Substantia nigra (tissue), 51 donors: ENCODE measurements at places on chromosomes 4 and X.

DNA sequence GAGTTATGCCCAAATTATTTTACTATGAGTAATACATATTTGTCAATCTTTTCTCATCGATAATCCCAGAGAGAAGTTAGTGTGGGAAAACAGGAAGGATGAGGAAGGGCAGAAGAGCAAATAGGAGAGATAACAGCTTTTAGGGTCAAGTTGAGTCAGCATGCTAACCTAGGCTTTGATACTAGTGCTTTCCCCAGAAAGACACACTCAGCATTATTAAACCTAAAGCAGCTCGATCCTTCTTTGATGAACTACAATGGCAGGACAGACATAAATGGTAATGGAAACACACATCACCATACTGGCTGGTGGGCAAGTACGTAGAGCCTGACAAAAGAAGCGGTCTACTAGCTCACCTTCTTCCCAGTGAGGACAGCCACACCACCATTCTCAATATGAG, 20.5 kb downstream of the AIFM1 start:
- DNase-seq, result no peak

DNA sequence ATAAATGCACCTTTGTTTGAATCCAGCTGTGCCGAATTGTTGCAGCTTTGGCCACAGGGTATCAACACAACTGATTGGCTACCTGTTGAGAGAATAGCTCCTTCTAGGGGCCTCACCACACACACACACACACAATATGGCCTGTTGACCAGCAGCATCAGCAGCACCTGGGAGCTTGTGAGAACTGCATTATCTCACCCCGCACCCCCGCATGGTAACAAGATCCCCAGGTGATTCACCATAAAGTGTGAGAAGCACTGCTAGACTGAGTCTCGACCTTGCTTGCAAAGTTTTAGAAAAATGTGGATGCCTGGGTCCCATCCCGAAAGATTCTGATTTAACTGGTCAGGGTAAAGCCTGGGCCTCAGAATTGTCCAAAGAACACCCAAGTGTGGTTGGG, 176.9 kb upstream of the PRPS2 start:
- no peak for DNase-seq

- no peak for DNase-seq
These were observed 38.1 kb downstream of the PROM1 start for GRCh38 chr4:16045687-16046086.

- DNase-seq, result no peak
These were observed 111.0 kb downstream of the DDIT4L start for GRCh38 chr4:100079264-100079663.

- peak; percentile 27 for DNase-seq
These were observed 1.0 kb downstream of the ZDHHC9 start for GRCh38 chrX:129842510-129843208.

GRCh38 chr4:85459736-85460135, 15.2 kb upstream of the ARHGAP24 start:
- DNase-seq, result no peak

DNA sequence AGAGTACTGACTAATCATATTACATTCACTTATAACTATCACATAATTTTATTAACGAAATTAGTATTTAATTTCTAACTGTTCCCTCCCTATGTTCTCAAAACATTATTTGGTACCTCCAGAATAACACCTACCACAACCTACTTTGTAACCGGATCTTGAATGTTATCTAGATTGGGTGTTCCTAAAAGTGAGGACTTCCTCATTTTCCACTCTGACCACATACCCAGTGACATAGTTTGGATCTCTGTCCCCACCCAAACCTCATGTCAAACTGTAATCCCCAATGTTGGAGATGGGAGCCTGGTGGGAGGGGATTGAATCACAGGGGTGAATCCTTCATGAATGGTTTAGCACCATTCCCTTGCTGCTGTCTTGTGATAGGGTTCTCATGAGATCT, 21.8 kb downstream of the NR3C2 start:
- no peak for DNase-seq

- DNase-seq, result no peak
These were observed 66.6 kb downstream of the METTL14 start for GRCh38 chr4:118751629-118752323.

DNA sequence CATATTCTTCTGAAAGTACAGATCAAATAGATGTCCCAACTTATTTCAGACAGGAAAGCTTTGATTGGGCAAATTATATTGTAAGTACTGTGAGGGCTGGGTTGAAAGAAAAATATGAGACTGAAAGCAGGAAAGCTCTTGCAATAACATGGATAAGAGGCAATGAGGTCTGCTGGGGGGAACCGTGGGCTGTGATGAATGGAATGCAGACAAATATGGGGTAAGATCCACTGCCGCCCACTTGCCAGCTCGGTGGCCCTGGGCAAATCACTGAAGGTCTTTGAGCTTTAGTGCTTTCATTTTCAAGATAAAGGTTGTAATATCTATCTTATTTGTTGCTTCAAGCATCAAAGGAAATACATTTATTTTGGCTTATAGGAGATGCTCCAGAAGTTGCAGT, 51.0 kb downstream of the AGA start:
- DNase-seq, result no peak

- DNase-seq, result no peak
These were observed 52.8 kb downstream of the REPS2 start for GRCh38 chrX:16999275-16999674.

DNA sequence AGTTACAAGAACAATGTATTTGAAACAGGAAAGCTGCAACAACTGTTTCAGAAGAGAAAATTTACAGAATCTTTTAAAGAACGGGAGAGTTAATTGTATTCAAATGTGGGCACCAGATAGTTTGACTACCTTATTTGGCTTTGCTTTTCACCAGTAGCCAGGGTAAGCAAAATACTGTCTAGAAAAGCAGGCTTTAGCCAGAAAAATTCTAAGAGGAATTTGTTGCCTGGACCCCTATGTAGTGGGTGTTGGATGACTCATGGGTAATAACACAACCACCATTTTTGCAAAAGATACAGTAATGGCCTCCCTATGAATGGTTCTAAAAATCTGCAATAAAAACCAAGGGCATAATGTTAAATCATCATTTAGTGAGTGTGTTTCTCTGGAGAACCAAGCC, 233.4 kb upstream of the ANXA3 start:
- DNase-seq, result no peak

- DNase-seq, result no peak
These were observed 74.6 kb upstream of the MID1IP1 start for GRCh38 chrX:38726612-38727011.

DNA sequence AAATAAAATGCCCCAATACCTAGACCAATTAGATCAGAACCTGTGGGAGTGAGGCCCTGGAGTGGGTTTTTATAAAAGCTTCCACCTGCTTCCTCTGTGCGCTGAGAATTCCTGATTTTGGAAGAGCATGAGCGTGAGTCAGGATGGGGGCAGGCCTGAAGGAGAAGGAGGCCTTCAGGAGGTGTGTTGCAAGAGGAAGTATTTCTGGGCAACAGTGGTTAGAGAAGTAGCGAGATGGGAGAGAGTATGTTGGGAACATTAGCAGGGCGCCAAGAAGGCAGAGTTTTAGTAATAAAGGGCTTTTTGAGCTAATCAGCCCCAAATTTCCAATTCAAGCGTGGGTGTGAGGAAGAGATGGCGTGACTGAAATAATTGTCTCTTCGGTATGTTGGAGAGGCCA, 349.8 kb downstream of the UNC5C start:
- DNase-seq, result no peak

GRCh38 chr4:103754844-103755243, 35.1 kb upstream of the TACR3 start:
- DNase-seq, result no peak

GRCh38 chr4:75708218-75708691, 16.1 kb upstream of the USO1 start:
- no peak for DNase-seq

GRCh38 chr4:41119867-41120295, 94.5 kb downstream of the APBB2 start:
- DNase-seq, result no peak

- no peak for DNase-seq
These were observed 196.5 kb upstream of the FTHL17 start for GRCh38 chrX:31268359-31268758.
